RPMI7951 (cell line): ENCODE measurements at places on chromosomes 6 and 20.

GRCh38 chr6:94862112-94862511 lies 715.2 kb upstream of the MANEA start:
- no peak for DNase-seq

GRCh38 chr6:89021629-89022028 lies 58.2 kb upstream of the RNGTT start:
- DNase-seq: no peak

DNA sequence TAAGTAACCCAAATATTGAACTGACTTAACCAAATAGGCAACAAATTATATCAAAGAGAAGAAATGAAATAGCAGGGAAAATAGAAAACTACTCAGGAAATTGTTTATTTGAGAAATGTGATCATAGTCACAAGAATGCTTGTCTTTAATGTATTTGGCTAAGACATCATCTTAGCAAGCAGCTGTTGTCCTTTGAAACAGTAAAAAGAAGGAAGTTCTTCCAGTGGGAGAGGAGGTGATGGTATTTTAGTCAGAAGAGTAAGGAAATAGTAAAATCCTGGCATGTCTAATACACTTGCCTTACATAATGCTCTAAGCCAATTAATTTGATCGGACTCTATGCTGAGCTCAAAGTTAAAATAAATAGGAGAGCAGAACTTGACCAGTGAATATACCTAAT lies 126.5 kb downstream of the EPM2A start:
- DNase-seq: no peak

DNA sequence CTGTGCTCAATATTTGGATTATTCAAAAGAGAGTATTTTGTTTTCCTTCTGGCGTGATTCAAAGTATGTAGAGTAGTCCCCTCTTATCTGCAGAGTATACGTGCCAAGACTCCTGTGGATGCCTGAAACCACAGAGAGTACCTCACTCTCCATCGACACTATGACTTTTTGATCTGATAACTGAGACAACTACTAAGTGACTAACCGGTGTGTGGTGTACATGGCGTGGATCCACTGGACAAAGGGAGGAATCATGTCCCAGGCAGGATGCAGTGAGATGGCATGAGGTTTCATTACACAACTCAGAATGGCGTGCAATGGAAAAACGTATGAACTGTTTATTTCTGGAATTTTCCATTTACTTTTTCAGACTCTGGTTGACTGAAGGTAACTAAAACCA lies 112.2 kb upstream of the PDE7B start:
- peak; percentile 96 for DNase-seq

GRCh38 chr6:41505122-41506049 lies 40.8 kb upstream of the FOXP4 start:
- peak; percentile 81 for DNase-seq

- DNase-seq: no peak
Measured at GRCh38 chr6:162068340-162068739, 659.2 kb downstream of the PRKN start.

GRCh38 chr20:41365777-41366545 lies 657 bp downstream of the EMILIN3 start:
- DNase-seq: no peak

- DNase-seq: no peak
Measured at GRCh38 chr20:21808863-21809664, 103.6 kb downstream of the PAX1 start.

GRCh38 chr20:35792740-35793139 lies 20.9 kb downstream of the PHF20 start:
- DNase-seq: no peak

DNA sequence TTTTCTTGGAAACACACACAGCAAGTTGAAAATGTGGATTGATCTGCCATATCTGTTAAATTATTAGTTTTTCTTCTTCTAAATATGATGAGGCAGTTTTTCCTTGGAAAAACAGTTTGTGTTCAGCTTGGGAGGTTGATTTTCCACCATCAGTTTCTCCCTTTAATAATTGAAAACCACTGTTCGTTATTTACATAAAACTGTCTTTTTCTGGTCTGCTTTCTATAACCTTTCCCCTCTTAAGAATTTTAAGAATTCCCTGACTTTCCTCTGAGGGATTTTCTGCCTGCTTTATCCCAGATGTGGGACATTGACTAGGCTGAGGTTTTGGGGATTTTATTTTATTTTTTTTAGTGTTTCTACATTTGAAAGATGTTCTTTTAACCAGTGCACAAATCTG lies 27.2 kb downstream of the DSE start:
- peak; percentile 63 for DNase-seq
